ENCODE measurements at places on chromosomes 5 and 9.

GRCh38 chr9:110095776-110096175 lies 112.2 kb downstream of the C9orf152 start:
- DNase-seq: no peak

DNA sequence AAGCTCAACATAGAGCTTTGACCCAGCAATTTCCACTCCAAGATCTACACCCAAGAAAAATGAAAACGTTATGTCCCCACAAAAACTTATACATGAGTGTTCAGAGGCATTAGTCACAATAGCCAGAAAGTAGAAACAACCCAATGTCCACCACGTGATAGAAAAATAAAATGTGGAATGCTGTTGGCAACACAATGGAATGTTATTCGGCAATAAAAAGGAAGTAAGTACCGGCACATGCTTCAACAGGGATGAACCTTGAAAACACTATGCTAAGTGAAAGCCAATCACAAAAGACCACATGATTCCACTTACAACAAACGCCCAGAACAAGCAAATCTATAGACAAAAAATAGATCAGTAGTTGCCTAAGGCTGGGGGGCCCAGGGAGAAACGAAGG lies 6.0 kb downstream of the UBQLN1 start:
- DNase-seq: no peak

DNA sequence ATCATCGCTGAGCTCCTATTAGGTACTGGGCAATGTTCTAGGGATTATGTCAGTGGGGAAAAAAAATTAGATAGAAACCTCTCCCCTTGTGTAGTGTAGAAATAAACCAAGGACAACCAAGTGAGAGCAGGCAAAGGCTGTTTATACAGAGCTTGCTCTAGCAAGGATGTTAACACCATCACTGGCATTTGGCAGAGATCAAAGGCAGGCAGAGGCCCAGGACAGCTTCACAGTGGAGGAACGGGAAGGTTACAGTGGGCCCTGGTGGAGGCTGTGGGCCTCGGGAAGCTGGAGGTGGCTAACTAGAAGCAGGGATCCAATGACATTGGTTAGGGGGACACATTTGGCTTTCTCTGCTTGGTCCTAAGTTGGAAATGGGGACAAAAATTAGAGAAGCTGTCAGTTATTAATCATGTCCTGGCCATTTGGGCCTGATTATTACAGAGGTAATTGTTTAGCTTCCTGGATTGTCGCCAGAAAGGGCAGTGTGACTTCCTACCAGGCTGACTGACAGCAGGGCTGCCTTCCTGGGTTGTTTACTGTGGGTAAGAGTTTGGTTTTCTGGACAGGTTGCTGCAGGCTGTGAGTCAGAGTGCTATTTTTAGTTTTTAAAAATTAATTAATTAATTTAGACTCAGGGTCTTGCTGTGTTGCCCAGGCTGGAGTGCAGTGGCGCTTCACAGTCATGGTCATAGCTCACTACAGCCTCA lies 259.3 kb downstream of the ROR2 start:
- DNase-seq: no peak

- no peak for DNase-seq
These were observed 424.8 kb downstream of the TMEM38B start for GRCh38 chr9:106119176-106119575.

- DNase-seq: no peak
These were observed 66.1 kb upstream of the PPP1R26 start for GRCh38 chr9:135413461-135413860.

- no peak for DNase-seq
These were observed 168.2 kb downstream of the CACNA1B start for GRCh38 chr9:138045541-138046490.

- no peak for DNase-seq
These were observed 98.4 kb downstream of the LMNB1 start for GRCh38 chr5:126875303-126875785.

DNA sequence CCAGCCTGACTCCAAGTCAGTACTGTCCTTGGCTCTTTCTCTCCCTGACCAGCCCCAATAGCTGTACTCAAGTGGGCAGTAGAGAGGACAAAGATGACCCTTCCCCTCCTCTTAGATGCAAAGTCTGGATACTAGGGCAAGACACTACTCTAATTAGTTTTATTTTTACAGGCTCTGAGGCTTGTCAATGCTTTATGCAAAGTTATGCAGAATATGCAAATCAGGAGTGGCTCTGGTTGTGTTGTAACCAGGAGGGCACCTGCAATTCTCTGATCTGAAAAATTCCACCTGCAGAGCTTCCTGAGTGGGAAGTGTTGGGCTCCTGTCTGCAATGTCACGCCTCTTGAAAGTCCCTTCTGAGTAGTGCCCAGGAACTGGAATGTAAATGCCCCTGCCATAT lies 201.5 kb downstream of the RGS3 start:
- DNase-seq: no peak

DNA sequence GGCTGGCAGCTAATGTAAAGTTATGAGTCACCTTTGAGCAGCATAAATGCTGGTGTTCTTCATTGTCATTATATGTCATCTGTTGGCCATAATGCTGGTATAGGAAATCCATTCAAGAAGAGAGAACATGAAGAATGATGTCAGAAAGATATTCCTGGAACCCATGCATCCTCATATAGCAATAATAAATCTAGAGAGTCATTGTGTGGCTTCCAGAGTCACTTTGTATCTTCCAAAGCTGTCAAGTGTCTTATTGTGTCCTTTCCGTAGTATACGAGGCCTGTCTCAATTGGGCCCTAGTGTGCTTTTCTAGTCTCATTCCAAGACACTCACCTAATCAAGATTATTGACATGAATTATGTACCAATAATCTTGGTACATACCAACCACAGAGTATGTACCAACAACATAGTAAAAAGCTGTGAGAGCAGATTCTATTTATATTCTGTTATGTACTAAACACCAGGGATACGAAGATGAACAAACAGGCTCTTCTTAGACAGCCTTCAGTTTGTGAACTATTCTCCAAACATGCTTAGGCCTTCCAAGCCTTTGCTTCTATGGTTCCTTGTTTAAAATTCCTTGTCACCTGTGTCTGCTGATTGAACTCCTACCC lies 110.1 kb downstream of the ERCC6L2 start:
- DNase-seq: no peak

DNA sequence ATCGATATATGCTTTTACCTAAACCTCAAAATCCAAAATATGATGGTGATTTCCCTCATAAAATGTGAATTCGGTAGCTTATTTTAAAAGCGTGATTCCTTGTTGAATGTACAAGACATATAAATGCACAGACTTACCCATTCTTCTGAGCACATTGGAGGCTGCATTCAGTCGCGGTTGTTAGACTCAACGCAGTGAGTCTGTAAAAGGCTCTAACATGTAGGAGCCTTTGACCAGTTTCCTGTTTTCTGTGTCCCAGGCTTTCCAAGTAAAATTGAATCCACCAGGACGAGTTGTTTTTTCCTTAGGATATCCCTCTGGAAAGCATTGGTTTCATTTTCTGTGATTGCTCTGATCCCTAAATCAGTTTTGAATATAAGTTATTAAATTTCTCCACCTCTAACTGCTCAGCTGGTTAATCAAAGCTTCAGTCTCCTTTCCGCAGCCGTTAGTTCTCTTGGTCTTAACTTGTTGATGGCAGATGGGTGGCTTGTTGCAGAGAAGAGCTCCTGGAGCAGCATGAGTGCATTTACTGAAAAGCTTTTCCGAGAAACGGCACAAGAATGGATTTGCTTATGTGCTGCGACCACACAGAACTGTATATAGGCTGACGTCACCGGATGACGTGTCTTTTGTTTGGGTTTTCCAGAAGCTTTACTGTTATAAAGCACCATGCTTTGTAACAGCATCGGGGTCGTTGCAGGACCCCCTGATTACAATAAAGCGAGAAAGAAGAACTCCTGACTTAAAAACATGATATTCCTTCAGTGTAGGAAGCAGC lies at the start of gene LRRTM2:
Gene LRRTM2 (minus strand): TSS at position 565 of the 781 bp plus-strand sequence. CDS start 424 bp downstream, at position 141.
- DNase-seq: no peak

- no peak for DNase-seq
These were observed at the start of gene FRRS1L for GRCh38 chr9:109166771-109167601. Gene FRRS1L (minus strand): TSS chr9:109167249. CDS start chr9:109167138, 111 bp downstream.

- DNase-seq: no peak
These were observed 21.5 kb upstream of the RFK start for GRCh38 chr9:76415731-76416130.

DNA sequence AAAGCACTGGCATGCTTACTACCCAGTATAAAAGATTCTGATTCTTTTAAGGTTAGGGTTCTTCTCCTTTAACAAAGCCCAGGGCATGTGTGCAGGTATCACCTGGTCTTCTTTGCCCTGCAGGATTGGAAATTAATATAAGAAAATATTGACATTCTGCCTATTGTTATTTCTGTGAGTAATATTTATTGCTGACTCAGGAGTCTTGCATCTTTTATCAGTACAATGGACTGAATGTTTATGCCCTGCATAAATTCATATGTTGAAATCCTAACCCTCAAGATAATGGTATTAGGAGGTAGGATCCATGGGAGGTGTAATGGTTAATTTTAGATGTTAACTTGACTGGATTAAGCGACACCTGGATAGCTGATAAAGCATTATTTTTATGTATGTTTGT lies 189.0 kb downstream of the LRRC70 start:
- DNase-seq: no peak

- no peak for DNase-seq
These were observed 277.0 kb downstream of the SMARCA2 start for GRCh38 chr9:2291980-2292704.

GRCh38 chr5:32499261-32499660 lies 54.7 kb upstream of the ZFR start:
- DNase-seq: no peak

DNA sequence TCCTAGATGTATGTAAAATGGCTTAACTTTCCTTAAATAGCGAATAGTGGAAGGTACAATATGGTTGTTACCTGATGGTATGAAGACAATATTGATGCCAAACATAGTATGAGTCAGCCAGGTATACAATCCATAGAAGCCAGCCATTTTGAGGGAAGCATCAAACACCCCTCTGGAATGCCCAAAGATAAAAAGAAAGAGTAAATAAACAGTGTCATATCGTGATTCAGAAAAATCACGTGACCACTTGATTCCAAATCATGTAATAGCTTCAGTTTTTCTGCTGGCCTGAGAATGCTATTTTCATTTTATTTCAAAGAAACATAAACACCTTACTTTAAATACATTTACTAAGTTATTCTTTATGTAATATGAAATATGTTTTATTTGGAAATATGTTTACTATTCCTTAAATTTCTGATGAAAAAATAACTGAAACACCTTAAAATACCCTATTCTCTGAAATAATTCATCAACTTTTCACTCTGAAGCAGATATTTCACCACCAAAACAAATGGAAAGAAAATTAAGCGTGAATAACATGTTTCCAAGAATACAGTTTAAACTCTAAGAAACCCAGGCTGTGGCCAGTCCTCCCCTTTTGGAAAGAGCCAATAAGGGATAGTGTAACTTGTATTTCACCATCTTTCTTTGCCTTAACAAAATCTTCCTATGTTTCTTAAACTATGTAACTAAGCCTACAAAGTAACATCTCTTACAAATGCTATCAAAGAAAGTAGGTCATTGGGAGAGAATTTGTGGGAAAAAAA lies 24.8 kb upstream of the CTNNAL1 start:
- DNase-seq: no peak

DNA sequence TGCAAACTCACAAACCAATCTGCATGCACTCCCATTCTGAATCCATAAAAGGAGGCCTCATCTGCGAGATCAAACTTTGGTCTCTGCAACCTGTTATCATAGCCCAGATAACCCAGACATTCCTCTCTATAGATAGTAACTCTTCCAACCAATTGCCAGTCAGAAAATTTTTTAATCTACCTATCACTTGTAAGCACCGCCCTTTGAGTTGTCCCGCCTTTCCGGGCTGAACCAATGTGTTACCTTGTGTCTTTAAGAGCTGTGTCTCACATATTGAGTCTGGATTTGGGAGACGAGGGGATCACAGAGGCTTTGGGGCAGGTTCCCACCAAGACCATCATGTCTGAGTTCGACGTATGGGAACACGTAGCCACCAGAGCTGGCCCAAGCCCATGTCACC lies 91.1 kb upstream of the PPP1R26 start:
- DNase-seq: no peak

DNA sequence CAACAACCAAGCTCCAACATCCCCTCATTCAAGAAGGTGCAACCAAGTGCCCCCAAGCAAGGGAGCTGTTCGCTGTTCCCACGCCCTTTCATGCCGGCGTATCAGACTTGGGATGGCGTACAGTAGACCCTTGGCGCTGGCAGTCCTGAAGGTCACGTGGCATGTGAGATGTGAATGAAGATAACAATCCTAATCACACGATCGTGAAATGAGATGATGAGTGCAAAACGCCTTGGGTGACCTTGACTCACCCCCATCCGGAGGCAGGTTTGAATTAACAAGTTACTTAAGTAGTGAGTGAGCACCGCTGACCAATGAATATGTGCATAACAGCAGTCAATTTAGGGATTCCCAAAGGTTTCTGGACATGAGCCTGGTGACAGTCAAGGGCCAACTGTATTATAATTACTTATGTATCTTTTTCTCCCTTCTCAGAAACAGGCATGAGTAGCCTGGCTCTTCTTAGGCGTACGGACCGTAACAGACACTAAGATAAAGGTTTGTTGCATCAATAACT lies 150.2 kb downstream of the TTLL11 start:
- DNase-seq: no peak

GRCh38 chr9:134488331-134489280 lies 153.0 kb upstream of the COL5A1 start:
- no peak for DNase-seq

GRCh38 chr5:97764700-97765099 lies 581.7 kb upstream of the RIOK2 start:
- no peak for DNase-seq

DNA sequence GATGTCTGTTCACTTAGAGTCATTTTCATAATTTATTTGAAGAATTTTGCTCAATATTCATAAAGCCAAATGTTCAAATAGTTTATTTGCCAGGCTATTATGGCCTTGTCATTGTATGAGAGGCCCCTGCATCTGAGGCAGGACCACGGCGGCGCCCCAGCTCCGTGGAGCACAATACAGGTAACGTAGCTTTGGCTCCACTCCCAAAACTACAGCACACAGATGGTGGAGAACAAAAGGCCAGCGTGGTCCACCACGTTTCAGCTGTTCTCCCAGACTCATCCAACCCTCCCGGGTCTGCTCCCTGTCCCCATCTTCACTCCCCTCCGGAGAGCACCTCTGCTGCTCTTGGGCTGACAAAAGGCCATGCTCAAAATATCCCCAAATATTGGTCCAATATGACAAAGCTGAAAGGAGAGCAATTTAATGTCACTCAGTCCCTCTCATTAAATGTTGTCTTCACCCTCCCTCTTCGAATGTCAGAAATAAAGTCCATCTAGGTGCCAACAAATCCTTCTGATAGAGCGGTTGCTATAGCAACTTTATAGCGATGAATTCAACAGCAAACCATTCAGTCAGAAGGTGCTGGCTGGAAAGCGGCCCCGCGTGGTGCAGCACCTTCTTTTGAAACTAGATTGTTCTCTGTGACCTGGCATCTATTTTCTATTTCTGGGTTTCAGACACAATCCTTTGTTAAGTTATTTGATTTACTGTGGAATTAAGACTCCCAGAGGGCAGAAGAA lies 504.3 kb downstream of the ARHGEF28 start:
- no peak for DNase-seq

GRCh38 chr5:94505327-94506068 lies 112.9 kb downstream of the KIAA0825 start:
- DNase-seq: no peak

GRCh38 chr9:121943463-121943862 lies 149.6 kb downstream of the TTLL11 start:
- no peak for DNase-seq

- no peak for DNase-seq
These were observed 6.4 kb downstream of the SPINK6 start for GRCh38 chr5:148209151-148209770.
